CD4-positive, alpha-beta T cell treated with Interleukin-10 for 1 hour (primary cell): ENCODE measurements at places on chromosomes 1 and 21.

- DNase-seq = no peak
Measured at GRCh38 chr1:111813440-111814304, 58.0 kb downstream of the DDX20 start.

DNA sequence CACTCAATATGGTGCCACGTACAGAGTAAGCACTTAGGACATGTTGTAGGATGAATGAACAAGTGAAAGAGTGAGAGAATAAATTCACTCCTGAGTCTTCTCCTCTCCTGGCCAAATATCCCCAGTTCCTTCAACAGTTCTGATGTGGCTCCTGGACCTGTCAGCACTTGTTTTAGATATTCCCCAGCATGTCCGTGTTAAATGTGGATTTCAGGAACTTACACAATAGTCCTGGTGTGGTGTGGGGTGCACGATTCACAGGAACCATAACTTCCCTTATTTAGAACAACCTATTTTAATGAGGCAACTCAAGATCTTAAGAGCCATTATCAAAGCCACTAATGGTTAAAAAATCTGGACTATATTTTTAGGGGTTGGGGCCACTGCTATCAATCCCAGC, 39.0 kb upstream of the MYSM1 start:
- DNase-seq = no peak

- DNase-seq = no peak
Measured at GRCh38 chr1:25699500-25700143, 83.0 kb downstream of the MAN1C1 start.

GRCh38 chr1:212667223-212668139, 32.2 kb downstream of the BATF3 start:
- peak; percentile 25 for DNase-seq

DNA sequence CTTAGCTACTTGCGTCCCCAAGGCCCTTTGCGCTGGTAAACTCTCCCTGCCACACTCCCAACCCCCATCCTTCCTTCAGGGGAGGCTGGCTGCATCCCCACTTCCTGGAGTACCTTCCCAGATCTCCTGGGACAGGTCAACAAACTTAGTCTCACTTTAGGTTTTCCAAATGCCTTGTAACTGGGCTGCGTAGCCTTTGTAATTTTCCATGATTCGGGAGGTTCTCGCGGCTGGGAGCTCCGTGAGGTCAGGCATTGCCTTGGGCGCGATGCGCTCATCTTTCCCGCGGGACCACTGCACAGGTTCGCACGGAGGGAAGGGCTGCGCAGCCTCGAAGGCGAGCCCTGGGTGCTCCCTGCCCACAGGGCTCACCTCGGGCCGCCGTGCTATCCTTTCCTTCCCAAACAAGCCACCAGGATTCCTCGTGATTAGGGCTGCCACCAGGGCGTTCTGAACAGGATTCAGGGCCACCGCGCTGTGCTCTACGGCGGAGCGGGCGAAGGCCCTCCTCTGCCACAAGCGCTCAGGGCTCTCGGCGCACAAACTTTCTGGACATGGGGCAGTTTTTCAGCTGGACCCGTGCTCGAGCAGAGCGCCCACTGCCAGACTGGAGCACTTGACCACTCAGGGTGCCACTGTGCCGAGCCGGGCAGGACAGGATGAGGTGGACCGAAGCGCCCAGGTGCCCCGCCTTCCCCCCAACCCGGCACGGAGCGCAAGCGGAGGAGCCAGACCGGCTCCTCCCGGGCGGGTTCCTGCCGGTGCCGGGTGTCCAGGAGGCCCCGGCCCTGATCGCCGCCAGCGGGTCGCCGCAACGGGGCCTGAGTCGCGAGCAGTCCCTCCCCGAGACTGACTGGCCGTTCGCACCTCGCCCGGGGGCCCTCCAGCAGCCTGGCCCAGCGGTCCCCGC, 1.1 kb downstream of the TMPRSS2 start:
- DNase-seq = no peak

GRCh38 chr21:26781331-26781730, 63.9 kb downstream of the ADAMTS1 start:
- DNase-seq = no peak

- no peak for DNase-seq
Measured at GRCh38 chr1:26535201-26535600, 5.6 kb downstream of the RPS6KA1 start.

DNA sequence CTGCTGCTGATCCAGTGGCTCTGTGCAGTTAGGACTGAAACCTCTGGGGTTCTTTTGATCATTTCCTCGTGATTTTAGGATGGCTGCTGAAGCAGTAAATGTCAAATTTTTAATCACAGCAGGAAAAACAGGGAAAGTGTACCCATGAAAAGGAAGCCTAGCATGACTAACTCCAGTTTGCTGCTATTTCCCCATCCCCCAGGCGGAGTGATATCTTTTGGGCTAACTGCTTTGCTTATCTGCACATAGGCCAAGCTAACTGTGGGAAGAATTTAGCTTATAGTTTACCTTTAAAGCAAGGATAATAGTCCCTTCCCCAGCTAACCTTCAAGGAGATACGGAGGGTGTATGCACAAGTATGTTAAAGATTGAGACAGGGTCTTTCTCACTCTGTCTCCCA, 149.8 kb upstream of the TNR start:
- DNase-seq = no peak

DNA sequence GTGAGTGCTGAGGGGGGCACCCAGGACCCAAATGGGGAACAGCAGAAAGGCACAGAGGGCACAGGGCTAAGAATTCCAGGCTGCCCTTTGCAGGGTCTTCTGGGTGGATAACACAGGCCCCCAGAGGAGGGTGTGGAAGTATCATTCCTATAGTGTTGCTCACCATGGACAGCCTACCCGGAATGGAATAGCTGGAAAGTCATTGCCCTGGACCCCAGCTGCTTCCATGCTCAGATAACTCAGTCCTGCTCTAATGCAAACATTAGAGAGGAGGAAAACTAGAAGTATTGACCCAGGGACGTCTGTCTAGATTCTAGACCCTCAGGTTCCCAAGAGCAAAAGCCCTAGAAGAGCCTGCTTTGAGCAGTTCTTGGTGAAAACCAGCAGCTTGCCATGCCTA, 24.7 kb downstream of the SLC6A17 start:
- DNase-seq = no peak

GRCh38 chr1:181423301-181423918, 59.9 kb upstream of the CACNA1E start:
- DNase-seq = peak; percentile 41

DNA sequence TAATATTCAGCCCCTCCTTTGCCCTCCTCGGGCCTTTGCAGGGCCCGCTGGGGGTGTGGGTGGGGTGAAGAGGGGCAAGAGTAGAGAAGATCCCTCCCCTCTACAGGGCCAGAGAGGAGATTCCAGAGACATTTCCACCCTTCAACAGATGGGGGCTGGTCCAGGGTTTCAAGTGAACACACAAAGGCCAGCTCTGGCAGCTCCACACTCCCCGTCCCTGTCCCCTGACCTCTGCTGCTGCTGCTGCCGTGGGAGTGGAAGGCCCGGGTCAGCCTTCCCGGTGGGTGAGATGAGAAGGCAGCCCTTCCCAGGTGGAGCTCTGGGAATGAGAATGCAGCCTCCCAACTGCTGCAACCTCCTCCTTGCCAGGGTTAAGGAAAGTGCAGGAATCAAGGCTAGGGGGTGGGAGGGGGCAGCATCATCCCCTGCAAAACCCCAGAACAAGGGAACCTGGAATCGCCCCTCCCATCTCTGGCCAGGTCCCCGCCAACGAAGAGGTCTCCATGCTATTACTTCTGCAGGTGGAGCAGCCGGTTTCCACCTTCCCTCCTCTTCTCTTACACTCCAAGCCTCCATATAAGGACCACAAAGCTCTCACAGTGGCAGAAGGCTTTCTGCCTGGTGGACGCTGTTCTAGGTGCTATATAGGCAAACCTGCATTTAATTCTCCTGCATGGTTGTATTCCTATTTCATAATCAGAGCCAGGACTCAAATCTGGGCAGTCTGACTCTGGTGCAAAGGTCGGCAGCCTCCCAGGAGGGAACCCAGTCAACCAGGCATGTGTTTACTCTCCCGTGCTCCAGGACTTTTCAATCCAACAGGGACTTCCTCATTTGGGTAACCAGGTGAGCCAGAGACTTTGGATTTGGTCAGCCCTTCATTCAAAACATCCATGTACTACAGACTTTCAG, 22.9 kb upstream of the ARHGEF10L start:
- no peak for DNase-seq

DNA sequence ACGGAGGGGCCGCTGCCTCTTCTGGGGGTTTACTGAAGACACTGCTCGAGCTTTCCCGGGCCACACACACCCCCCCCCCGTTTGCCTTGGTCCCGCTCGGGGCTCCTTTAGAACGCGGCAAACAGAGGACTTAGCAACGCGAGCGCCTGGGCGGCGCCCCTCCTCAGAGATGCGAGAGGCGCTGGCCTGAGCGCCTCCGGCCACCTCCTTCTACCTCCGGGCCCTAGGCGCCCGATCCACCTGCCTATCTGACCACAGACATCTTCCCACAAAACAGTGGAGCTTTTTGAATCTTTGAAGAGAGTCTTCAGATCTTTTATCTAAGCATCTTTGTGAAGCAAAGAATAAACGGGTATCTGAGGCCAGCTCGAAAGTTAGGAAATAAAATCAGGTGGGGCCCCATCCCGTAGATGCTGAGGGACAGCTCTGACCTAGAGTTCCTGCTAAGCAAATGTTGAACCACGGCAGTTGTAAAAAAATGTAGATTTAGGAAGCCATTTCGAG, 436 bp upstream of the TTLL7 start:
- no peak for DNase-seq

GRCh38 chr1:203528976-203529835, 35.3 kb downstream of the OPTC start:
- DNase-seq = no peak

DNA sequence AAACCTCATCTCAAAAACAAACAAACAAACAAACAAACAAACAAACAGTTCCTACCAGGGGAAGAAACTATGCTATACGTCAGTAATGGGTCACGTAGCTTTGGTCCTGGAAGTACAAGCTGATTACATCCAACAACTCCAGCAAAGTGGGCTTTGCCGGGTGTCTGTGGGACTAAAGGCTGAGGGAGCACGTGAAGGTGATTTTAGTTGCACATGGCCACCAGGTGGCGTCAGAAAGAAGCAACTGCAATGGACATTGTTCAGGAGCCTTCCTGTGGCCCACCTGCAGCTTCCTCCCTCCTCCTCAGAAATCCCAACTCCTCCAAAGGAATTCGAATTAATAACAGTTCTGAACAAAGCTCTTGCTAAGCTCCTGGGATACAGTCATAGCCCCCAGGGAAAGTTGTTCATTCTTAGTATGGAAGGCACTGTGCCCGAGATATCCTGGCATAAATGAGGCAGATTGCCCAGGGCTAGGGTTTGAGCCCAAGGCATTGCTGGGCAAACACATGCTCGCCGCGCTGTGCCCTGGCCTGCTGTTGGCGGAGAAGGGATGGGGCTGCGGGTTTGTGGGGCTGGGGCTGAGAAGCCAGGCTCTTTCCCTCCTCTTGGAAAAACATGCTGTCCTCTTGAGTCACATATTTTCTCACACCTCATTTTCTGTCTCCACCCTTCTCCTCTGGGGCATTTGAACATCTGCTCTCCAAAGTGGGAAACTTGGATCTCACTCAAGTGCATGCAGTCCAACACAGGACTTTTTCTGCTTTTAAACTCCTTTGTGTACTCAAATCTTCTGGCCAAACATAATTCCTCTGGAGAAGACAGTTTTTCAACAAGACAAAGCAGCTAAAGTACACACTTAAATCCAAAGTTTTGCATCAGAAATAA, 28.6 kb downstream of the AKNAD1 start:
- peak; percentile 73 for DNase-seq

GRCh38 chr1:70503358-70503757, 92.3 kb downstream of the CTH start:
- DNase-seq = no peak

GRCh38 chr1:89901957-89902669, 81.3 kb downstream of the LRRC8D start:
- no peak for DNase-seq

- DNase-seq = no peak
Measured at GRCh38 chr1:235259133-235259778, 68.7 kb downstream of the ARID4B start.

- no peak for DNase-seq
Measured at GRCh38 chr1:113552244-113552643, 161.9 kb downstream of the MAGI3 start.

- DNase-seq = no peak
Measured at GRCh38 chr1:73144311-73144710, 862.0 kb upstream of the NEGR1 start.

- no peak for DNase-seq
Measured at GRCh38 chr1:52579415-52579814, 22.8 kb upstream of the GPX7 start.

DNA sequence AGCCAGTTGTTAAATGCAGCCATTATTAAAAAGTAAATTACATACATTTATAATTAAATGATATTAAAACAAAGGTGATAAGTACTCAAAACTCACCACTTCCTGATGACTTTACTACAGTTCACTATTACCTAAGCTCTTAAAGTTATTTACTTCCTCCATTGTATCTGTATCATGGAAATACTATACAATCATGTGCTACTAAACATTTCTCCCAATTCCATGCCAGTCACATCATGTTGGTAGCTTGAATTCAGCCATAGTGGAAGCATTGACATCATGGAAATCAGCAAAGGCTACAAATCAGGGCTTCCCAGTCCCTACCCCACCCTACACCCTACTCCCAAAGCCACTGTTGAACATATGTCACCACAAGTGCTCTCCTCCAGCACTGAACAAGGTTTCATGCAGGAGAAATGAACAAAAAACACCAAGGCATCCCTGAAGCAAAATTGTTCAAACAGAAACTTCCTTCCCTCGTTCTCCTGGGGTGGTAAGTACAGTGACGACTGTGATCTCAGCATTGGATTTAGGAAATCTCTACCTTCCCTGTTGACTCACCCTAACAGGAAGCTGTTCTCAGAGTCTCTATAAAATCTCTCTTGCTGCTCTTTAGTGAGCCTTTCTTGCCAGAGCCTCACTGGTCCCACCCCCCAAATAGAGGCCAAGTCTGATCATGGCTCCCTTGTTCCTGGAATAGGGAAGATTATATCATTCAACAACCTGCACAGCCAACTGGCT, 12.7 kb downstream of the VSIG8 start:
- no peak for DNase-seq

- no peak for DNase-seq
Measured at GRCh38 chr1:30043731-30044408, 679.5 kb downstream of the MATN1 start.

GRCh38 chr1:178033019-178033418, 60.9 kb upstream of the RASAL2 start:
- DNase-seq = no peak

DNA sequence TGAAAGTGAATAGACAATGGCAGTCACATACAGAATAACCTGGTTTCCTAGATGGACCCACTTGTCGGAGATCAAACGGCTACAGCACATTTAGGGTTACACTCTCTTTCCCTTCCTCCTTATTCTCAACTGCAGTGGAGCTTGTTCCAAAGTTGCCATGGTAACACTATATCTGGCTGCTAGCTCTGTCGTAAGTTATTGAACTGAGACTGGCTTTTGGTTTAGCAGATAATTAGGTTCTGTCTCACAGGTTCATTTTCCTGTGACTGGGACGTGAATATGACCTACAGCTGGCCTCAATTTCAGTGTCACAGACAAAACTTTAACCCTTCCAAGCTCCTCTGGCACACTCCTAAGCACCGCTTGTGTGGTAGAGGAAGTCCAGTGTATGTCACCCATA, 875.8 kb downstream of the USP25 start:
- DNase-seq = no peak

GRCh38 chr21:32907521-32907920, 118.2 kb upstream of the OLIG2 start:
- no peak for DNase-seq

- DNase-seq = no peak
Measured at GRCh38 chr21:15006594-15007230, 58.1 kb downstream of the NRIP1 start.
